ENCODE measurements at places on chromosomes 11 and 22. TPM values are rescaled to one million over a fixed set of nuclear protein-coding genes. Genes with fewer than 3 reads are reported as not detected.
A peak's percentile ranks its signal among the peaks of the same experiment; 100 is the strongest.

- H3K27me3 ChIP-seq = no peaks in the 10 kb centered on the region
- peaks cover 4% of the 10 kb centered on the region for H3K4me1 ChIP-seq
- no peak for DNase-seq
- H3K4me3 ChIP-seq = no peak overlapping the region
- H3K36me3 ChIP-seq = no peaks in the 10 kb centered on the region
These were observed 19.8 kb upstream of the FJX1 start for GRCh38 chr11:35598254-35599125.

- H3K27ac ChIP-seq = peak overlapping the region; percentile 86
- H3K27me3 ChIP-seq = peaks cover 2% of the 10 kb centered on the region
- peaks cover 1% of the 10 kb centered on the region for H3K36me3 ChIP-seq
- H3K4me1 ChIP-seq = peaks cover 14% of the 10 kb centered on the region
These were observed 8.7 kb downstream of the SPTBN2 start for GRCh38 chr11:66720223-66720898.

GRCh38 chr22:37157516-37158285 is 8.0 kb upstream of the IL2RB start:
- no peaks in the 10 kb centered on the region for H3K4me1 ChIP-seq
- peaks cover 41% of the 10 kb centered on the region for H3K27me3 ChIP-seq
- DNase-seq = no peak
- H3K27ac ChIP-seq = no peak overlapping the region
- no peak overlapping the region for H3K4me3 ChIP-seq

Gene TSSK2
- total RNA-seq = not detected

DNA sequence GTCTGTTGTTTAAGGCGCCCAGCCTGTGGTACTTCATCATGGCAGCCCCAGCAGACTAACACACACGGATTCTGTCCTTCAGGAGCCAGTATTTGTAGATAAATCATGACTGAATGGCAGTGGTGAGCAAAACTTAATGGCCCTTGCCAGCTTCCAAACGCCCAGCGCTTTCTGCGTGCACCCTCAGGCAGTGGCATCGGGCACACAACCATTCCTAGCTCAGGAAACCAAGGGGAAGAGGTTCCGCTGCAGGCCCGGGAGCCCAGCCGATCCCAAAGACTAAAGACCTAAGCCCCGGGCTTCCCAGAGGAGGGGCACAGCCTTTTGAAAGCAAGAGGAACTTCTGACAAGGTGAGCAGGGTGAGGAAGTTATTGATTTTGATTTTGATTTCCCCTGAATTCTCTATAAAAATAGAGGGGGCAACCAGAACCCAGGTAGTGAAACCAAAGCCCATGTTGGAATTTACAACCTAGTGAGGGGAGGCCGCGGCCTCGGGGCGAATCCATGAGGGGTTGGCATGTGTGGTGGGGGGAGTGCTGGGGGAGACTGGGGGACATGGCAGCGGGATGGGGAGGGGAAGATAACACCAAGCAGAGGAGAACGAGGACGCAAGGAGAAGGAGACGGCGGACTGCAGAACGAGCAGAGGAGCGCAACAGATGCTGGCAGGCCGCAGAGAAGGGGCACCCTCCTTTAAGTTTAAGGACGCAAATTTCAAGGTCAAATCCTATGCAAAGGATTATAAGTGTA is 79.9 kb upstream of the SEPTIN5 start:
- no peak overlapping the region for H3K4me3 ChIP-seq
- peak; percentile 74 for DNase-seq
- H3K27ac ChIP-seq = no peak overlapping the region
